ENCODE measurements at places on chromosomes 5 and 9. TPM values are rescaled to one million over a fixed set of nuclear protein-coding genes. Genes with fewer than 3 reads are reported as not detected.

GRCh38 chr5:74765929-74766328, 988 bp downstream of the GFM2 start:
- DNase-seq: no peak

DNA sequence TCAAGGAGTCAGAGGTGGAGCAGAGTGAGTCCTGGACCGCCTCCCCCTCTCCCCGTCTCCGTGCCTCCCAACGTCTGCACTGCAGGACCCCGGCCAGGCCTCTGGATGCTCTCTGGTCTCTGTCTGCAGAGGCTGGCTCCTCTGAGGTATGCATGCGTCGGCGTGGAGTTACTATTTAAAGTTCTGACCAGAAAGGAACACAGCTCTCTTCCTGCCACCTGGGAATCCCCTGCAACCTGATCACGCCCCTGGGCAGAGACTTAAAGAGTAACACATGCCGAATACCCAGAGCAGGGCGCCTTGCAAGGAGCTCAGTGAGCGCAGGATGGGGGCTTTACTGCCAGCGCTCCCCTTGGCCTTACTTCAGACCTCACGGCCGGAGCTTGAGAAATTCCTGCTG, 16.0 kb downstream of the ANXA6 start:
- DNase-seq: no peak

DNA sequence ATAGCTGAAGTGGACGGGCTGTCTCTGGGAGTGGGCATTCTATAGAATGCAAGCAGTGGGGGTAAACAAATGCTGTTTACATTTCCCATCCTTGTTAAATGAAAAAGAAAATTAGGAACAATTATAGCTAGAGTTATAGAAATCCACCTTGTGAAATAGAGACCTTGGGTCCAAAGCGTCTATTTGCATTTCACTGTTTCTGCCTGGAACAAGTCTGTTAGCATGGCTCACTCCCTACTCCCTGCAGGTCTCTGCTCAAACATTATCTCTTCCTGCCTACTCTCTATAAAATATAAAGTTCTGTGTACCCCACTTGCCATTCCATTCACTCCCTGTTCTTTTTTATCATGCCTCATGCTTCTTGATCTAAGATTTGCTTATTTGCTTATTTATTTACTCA, 975.7 kb upstream of the WWC1 start:
- DNase-seq: no peak

- DNase-seq: no peak
These were observed 100.7 kb upstream of the IL7R start for GRCh38 chr5:35755966-35756365.

DNA sequence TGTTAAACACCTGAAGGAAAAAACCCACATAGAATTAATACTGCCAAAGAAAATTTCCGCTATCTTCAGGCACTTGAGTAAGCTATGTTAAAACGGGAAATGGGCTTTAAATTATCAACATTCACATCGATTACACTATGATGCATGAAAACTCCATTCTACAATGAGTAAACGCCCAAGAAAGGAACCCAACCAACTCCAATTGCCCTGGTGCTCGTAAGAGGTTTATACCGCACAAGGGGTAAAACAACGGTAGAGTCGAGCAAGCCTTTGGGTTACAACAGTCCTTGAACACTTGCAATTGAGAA, 1.0 kb downstream of the AGTPBP1 start:
- peak; percentile 37 for DNase-seq

GRCh38 chr5:98453296-98453695, 320.2 kb upstream of the RGMB start:
- no peak for DNase-seq

DNA sequence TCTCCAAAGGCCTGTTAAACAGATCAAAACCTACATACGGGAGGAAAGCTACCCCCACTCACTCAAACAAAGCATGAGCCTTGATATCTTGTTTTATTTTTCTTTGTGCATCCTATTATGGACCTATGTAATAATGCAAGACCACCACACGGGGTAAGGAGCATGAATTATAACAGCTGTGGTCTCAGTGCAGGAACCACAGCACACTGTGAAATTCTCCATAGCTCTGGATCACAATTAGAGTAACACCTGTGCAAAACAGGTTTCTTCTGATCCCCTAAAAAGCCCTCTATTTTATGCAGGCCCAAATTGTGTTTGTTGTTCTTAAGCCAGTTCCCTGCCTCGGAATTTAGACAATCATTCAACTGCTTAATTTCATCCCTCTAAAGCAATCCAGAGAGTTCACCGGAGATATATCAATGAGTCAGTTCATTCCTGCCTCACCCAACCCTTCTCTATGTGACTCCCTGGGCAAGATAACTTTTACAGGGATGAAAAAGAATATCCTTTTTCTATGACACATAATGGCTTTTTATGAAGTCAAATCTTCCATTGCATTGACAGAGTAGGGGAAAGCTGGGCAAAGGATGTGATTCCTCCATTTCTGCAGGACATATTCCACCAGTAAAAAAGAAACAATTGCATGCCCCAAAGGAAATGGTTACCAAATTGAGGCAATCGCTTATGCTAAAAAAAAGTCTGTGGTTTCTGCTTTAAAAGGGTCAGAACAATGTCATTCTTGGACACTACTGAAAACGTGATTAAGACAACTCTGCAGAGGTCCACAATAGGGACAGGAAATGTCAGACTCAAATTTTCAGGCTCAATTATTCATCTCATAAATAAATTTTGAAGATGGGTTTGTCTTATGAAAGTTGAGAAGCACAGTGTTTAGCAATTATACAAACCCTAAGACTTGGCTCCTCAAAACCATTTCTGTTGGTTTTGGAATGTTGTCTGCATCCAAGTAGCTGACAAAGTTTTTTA, 41.6 kb upstream of the FST start:
- DNase-seq: peak; percentile 4

GRCh38 chr9:133529457-133529856, 4.7 kb upstream of the MYMK start:
- DNase-seq: no peak

DNA sequence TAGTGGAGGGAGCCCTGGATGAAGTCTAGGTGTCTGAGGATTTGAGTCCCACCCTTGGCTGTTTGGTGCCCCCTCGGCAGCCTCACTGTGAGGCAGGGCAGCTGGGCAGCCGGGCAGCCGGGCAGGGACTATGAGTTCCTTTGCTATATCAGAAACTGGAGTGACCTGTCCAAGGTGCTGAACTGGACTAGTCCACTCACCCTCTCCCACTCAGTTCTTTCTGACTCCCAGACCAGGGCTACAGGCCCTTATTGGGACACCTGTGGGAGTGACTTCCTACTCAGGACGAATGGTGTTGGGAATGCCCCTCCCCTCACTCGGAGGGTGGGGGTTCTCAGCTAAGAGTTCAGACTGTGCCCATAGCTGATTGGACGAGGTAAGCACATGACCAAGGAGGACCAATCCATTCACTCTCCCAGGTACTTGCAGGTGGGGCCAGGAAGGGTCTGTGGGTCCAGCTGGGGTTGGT, 34.1 kb upstream of the RAPGEF1 start:
- peak; percentile 45 for DNase-seq

The UNC5A gene
- 0.69 TPM for total RNA-seq

The GPR151 gene
- not detected for total RNA-seq

The PCDHA11 gene
- 5.4 TPM for total RNA-seq

The WDR38 gene
- total RNA-seq: not detected

The ZNF474 gene
- total RNA-seq: 0.17 TPM

DNA sequence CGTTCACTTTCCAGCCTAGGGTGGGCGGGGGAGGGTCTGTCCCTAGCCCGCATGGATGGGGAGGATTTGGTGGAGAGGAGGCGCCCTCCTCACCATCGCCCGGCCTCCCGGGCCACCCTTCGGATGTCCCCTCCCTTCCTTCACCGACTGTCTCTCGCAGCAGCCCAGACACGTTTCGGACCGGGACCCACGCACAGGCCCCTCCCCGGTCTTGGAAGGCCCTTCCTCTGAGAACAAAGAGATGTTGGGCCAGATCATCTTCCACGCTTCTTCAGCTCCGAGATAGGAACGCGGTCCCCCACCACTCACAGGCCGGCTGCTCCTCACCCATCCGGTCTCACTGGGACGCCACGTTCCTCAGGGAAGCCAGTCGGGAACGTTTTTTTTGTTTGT, 640 bp upstream of the DPM2 start:
- DNase-seq: no peak

The ALDH1A1 gene
- 164 TPM for total RNA-seq

DNA sequence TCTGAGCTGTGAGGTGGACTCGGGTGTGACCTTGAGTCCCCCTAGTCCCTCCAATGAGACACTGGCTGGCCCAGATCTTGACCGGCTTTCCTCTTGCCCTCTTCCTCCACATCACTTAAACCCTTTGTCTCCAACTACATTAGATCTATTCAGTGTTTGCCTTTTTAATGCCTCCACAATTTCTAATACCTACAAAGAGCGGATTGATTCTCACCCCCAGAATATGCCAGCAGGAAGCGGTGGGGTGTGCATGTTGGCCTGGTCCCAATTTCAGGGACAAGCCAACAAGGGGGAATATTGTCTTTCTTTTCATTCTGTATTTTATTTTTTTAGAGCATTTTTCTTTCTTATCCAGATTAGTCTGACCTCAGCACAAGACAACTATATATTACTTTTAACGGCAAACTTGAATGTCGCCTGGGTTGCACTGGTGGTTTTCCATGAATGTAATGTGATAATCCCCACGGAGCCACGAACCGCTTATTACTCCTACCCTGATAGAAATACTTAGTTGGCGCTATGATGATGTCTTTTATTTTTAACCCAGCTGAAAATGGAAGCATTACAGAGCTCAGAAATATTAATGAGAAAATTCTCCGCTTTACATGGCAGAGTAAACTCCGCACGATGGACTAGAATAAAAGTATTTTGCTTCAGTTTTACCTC, 68.5 kb upstream of the MYO10 start:
- no peak for DNase-seq

The PSD2 gene
- total RNA-seq: 0.05 TPM

GRCh38 chr9:137658781-137659180, 40.0 kb downstream of the EHMT1 start:
- no peak for DNase-seq

GRCh38 chr5:18043344-18043743, 409.1 kb downstream of the TAF11L14 start:
- no peak for DNase-seq

- DNase-seq: no peak
These were observed 94.9 kb downstream of the HTR4 start for GRCh38 chr5:148559461-148559860.

- no peak for DNase-seq
These were observed 27.7 kb downstream of the CDH9 start for GRCh38 chr5:27010646-27011045.

The OR1B1 gene
- total RNA-seq: not detected

- DNase-seq: no peak
These were observed 61.7 kb downstream of the PPP2R2B start for GRCh38 chr5:146816775-146817387.

- DNase-seq: no peak
These were observed 26.7 kb upstream of the ZNF169 start for GRCh38 chr9:94232428-94232827.

- DNase-seq: no peak
These were observed 1.9 kb downstream of the FBXO10 start for GRCh38 chr9:37574241-37574721.

GRCh38 chr5:103243665-103244064, 14.9 kb upstream of the MACIR start:
- no peak for DNase-seq

The STPG3 gene
- total RNA-seq: not detected

The STKLD1 gene
- 0.35 TPM for total RNA-seq

GRCh38 chr5:72510610-72511181, 3.5 kb upstream of the ZNF366 start:
- DNase-seq: no peak

DNA sequence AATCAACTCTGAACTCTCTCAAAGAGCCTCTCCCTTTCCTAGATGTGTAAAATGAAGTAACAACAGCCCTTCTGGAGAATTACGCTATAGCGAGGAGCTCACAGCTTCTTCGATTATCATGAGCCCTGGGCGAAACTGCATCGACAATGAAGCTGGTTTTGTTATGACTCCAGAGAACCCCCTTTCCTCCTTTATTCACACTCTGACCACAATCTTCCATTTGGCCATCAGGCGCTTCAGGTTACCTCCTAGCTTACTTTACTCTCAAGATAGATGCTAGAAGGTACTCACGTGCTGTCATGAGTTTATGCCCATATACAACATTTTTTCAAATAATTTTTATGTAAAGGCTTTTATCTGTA, 362.7 kb upstream of the RFX3 start:
- DNase-seq: no peak

The NR5A1 gene
- not detected for total RNA-seq

- DNase-seq: peak; percentile 46
These were observed 62.6 kb downstream of the NEK6 start for GRCh38 chr9:124320062-124320973.

- peak; percentile 41 for DNase-seq
These were observed 45.1 kb upstream of the GLIS3 start for GRCh38 chr9:4344946-4345345.

DNA sequence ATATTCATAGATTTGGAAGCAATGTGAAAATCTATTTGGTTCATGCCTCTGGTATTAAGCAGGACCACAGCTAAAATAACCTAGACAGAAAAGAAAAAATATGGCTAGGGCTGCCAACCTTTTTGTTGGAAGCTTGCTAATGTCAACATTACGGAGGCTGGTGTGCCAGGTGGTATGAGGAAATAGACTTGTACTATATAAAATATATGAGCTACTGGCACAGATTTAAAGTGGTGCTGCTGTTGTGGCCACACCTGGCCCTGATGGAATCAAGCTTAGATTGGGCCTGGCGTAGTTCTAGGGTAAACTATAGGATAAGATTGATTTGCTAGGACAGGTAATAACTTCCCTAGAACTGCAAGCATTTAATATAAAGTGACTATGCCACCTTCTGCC, 10.6 kb upstream of the PARP8 start:
- DNase-seq: peak; percentile 23

- no peak for DNase-seq
These were observed 176.3 kb upstream of the OTULINL start for GRCh38 chr5:14405267-14405666.

GRCh38 chr5:22319798-22320197, 533.3 kb downstream of the CDH12 start:
- DNase-seq: no peak

The LECT2 gene
- total RNA-seq: not detected

The PIP5KL1 gene
- 0.65 TPM for total RNA-seq

GRCh38 chr5:126501448-126501847, 78.2 kb downstream of the GRAMD2B start:
- DNase-seq: no peak

GRCh38 chr5:171913987-171914273, 92.5 kb downstream of the FBXW11 start:
- DNase-seq: no peak

The MYOZ3 gene
- 0.87 TPM for total RNA-seq

GRCh38 chr9:12972608-12973589, 198.1 kb downstream of the LURAP1L start:
- no peak for DNase-seq

DNA sequence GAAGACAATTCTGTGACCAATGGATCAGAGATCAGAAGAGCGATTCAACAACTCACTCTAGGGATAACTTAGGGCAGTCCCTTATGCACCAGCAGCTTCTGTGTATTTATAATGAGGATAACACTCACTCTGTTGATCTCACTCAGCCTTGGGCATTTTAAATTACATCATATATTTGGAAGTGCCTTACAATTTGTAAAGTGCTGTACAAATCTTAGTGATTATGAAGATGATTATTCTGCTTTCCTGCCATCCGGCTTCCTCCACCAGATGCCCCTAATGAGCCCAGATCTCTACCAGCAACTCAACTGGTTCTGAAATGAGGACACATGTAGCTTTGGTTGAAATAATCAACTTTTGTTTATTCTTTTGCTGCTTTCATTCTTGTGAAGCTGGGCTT, 105.3 kb downstream of the PCSK1 start:
- no peak for DNase-seq

All from renal cortical epithelial cell (primary cell).